ENCODE measurements at places on chromosomes 7 and 10. TPM values are rescaled to one million over a fixed set of nuclear protein-coding genes. Genes with fewer than 3 reads are reported as not detected.

- ATAC-seq = no peak
Observed at GRCh38 chr7:106610996-106611886, 49.7 kb downstream of the CCDC71L start.

Gene MYO3A
- total RNA-seq = 3.9 TPM

Gene C10orf105
- 1.9 TPM for total RNA-seq

- peak; percentile 54 for ATAC-seq
Observed at GRCh38 chr10:5547931-5548660, 23.3 kb downstream of the CALML3 start.

Gene ZPBP
- not detected for total RNA-seq

DNA sequence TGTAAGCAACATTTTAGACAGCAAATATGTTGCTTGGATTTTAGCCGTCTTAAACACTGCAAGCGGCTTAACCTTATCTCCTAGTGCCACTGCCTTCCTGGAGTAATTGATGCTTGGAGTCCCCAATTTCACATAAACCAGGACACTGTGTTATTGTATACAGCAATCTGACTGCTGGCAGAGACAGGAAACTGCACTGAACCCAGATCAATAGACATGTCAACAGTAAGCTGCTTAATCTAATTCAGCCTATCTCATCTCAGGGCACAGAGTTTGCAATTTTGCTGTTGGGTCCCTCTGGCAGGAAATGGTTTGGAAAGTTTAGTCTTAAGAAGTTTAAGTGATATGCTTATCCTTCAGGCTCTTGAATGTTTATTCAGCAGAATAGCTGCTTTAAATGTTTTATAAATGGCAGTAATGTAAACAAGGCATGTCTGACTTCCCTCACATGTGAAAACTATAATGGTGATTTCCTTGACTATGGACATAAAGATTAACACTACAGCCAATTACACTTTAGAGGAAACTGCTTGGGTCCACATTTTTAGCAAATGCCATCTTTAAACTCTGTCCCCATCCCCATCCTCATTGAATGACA is 598.6 kb downstream of the PARD3 start:
- ATAC-seq = peak; percentile 55

GRCh38 chr10:30812018-30812851 is 182.7 kb upstream of the LYZL2 start:
- ATAC-seq = peak; percentile 53

GRCh38 chr7:33630359-33630758 is 275.0 kb upstream of the BMPER start:
- no peak for ATAC-seq

DNA sequence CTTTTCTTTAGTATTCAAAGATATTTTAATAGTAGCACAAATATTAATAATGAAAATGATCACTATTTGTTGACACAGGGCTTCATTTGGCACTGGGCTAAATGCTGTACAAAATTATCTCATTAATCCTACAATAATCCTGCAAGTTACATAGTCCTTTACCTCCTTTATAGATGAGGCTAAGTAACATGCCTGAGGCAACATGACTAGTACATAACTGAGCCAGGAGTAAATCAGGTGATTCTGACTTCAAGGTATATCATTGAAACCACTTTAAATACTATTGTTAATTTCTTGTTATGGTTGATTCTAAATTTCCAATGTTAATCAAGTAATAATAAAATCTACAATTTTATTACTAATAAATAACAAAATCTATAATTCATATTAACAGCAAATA is 39.8 kb downstream of the SEM1 start:
- ATAC-seq = no peak

GRCh38 chr10:121087129-121087528 is 236.0 kb downstream of the WDR11 start:
- ATAC-seq = no peak

Gene PTPN20
- not detected for total RNA-seq

Gene OR2A42
- total RNA-seq = 0.15 TPM

DNA sequence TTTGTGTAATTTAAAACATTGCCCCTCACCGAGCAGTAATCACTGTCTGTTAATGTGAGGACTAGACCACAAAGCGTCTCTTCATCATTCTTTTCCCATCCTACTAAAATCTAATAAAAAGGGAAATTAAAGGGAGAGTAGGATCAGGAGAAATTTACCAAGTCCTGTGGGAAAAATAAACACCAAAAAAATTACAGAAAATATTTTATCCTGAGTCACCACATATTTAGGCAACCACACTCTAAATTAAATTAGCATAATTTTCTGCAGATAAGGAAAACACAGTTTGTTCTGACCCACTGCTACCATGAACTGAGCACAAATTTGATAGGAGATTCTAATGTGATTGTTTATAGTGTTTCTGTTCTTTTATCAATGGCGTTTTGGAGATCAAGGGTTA is 49.3 kb downstream of the CCDC6 start:
- ATAC-seq = no peak

- no peak for ATAC-seq
Observed at GRCh38 chr10:129078346-129078745, 388.7 kb upstream of the MGMT start.
